ENCODE measurements at places on chromosomes 6 and 20.

DNA sequence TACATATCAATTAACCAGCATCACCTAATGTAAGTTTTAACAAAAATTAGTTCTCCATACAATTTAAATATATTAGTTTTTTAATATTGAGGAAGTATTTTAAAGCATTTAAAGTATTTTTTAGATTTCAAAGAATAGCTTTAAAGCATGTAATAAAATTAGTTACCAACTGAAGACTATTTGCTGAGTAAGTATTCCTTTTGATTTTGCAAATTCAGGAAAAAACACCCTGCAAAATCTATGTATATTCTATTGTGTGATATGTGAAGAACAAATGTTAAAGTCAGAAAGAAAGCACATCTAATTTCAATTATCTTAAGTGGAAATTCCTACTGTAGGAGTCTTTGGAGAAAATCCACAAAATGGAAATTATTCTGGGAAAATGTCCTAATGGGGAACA is 107.3 kb downstream of the COL21A1 start:
- no peak for DNase-seq

- DNase-seq: no peak
These were observed 710.7 kb downstream of the EYS start for GRCh38 chr6:64996301-64996700.

DNA sequence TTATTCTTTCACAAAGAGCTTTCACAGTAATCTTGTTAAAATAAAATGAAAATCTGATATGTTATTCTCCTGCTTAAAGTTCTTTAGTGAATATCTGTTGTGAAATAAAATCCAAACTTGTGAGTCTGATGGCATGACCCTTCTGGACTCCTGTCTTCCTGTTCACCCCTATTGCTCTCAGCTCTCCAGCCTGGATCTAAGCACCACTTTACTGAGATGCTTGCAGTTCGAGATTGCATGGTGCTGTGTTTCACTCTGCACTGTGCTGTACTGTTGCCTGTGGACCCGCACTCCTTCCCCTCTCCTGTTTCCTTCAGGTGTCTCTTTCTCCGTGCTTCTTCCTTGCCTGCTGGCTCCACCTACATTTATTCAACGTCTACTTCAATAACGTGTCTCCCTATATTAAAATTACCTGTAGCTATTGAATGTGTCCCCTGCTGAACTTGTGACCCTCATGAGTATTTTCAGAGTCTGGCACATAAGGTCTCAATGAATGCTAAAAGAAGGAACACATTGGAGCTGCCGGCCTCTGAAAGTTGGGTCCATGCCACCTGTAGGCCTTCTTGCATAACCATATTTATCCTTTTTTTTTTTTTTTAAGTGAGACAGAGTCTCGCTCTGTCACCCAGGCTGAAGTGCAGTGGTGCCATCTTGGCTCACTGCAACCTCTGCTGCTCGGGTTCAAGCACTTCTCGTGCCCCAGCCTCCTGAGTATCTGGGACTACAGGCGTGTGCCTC is 100.1 kb downstream of the ARID1B start:
- no peak for DNase-seq

DNA sequence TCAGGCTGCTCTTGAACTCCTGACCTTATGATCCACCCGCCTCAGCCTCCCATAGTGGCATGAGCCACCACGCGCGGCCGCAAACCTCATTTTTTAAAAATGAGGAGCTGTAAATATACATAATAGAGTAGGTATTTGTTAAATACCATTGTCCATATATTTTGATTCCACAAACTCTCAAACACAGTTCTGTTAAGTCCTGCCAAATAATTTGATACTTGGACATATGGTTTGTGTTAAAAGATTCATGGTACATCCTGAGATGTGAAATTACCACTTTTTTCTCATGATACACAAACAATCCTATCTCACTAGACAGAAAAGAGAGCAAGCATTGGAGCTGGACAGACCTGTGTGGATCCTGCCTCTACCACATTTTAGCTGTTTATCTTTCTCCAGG is 334.1 kb upstream of the KCNQ5 start:
- no peak for DNase-seq
